ENCODE measurements at places on chromosomes 6 and 20.

GRCh38 chr6:132247381-132248159, 153.7 kb downstream of the MOXD1 start:
- no peak for DNase-seq

DNA sequence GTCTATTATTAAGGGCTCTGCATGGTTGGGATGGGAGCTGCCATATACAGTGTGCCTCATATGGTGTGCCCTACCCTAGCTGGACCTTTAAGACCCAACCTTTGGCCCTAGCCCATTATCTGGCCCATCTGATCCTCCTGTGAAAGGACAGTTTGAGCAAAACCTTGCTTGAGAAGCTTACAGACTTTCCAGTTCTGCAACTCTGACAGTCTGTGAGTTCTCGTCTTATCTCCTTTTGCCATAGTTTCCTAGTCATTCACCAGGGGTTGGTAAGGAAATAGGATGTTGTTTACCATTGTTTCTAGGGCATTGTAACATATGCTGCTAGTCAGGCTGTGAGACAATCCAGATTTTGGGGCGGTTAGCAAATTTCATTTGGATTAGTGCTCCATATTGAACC, 17.2 kb downstream of the CTNNBL1 start:
- DNase-seq, result no peak

DNA sequence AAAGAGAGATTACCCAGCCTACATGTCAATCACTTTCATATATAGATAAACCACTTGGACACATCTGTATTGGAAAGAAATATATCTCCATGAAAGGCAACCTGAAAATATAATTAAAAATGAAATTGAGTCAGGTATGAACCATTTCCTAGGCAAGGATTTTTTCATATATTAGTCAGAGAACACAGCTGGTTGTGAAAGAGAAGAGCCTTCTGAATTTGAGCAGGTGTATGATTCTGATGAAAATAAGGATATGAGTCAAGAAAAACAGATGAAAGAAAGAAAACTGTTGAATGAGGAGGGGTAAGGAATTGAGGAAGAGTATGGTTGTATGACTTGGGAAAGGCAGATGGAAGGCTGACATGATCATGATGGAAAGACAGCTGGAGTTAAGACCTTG, 441.1 kb downstream of the HAO1 start:
- DNase-seq, result no peak

DNA sequence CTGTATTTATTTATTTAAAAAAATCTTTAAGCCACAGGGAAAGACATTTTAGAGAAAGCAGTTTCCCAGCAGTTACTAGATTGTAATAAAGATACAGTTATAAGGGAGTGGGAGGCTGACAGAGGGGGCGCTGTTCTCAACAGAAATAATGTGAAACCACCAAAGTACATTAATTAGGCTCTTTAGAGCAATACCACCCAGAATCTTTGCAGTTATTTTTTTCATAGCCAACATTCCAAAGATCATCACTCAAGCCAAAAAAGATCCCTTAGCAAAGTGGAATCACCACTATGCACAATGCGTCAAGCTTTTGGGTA, 331.3 kb upstream of the DEFB112 start:
- no peak for DNase-seq

DNA sequence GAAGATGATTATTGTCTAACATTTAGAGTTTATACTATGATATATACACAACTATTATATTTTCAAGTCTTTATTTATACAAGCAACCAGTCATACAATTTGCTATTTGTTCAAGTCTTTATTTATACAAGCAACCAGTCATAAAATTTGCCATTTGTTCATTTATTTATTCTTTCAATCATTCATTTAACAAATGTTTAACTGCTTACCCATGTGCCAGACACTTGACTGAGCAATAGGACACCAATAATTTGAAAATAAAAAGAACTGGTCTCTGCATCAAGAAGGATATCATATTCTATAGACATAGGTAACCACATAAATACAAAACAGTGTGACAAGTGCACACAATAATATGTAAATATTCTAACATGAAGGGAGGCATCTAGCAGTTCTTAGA, 20.3 kb downstream of the GRIK2 start:
- DNase-seq, result no peak
